ENCODE measurements at places on chromosomes 1 and 21.
A peak's percentile ranks its signal among the peaks of the same experiment; 100 is the strongest.

DNA sequence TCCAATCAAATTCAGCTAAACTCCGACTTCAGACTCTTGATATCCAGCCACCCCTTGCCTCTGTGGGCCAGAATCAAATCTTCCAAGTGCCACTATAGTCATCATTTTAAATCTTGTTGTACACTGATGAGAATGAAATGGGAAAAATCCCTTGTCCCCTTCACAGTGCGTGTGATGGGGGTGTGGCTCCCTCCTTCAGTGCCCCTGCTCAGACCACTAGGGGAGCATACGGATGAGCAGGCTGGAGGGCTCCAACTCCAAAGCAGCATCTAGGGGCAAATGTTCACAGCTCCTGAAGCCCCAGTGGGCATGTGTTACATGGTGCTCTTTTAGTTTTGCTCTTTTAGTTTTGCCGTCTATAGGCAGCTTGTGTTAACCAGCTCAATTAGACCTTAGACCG lies 35.4 kb upstream of the HSD3B1 start:
- DNase-seq = no peak

DNA sequence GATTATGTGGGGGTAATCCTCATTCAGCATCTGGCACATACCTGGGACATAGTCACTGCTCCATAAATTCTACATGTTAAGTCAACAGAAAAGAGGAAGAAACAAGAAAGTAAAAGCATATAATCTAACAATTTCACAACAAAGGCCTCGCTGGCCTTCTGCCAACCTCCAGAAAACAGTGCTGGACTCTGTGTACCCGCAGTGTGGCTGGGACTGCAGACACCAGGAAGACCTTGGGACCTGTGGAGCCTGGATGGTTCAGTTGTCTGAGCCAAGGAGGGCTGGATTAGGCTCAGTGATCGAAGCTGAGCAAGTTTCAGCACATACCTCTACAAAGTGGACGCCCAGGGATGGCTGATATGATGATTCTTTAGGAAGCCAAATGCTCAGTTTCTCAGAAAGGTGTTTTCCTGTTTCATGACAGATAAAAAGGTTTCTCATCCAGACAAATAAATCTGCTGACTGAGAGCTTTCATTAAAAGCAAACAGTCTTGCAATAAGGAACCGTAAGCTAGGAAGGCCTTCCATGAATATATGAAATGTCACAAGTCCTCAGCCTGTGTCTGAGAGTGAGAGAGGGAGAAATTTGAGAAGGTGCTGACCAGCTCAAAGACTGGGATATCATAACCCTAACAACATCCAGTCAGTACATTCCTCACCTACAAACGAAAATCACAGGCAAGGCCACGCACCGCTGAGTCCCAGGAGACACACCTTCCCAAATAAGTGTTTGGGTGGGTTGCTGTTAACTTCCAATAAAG lies 48.4 kb downstream of the CAPZB start:
- peak; percentile 35 for DNase-seq

- no peak for DNase-seq
Measured at GRCh38 chr1:22639286-22639685, 2.9 kb downstream of the C1QA start.

- no peak for DNase-seq
Measured at GRCh38 chr1:205144751-205145150, 23.0 kb upstream of the RBBP5 start.

DNA sequence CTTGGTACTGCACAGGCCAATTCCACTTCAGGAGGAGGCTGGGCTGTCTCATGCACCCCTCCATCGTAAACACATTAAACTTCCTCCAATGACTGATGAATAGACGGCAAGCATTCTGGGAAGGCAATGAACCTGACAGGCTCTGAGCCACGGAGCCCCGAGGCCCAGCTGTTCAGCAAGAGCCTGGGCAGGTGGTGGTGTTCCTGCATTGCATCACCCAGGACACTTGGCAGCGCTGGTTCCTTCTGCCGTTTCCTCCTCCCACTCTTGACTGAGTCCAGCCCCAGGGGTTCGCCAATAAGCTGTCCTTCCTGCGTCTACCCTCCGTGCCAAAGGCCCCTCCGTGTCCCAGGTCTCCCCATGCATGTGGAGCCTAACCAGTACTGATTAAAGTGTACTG lies 109.8 kb downstream of the JAK1 start:
- DNase-seq = peak; percentile 66
